Activated CD4-positive, alpha-beta T cell treated with anti-CD3 and anti-CD28 coated beads, Interleukin-2, amount 50 U/mL, for 24 hours (primary cell): ENCODE measurements at places on chromosomes 12 and 14.

- DNase-seq, result no peak
Measured at GRCh38 chr12:131894981-131895639, 688 bp downstream of the ULK1 start.

DNA sequence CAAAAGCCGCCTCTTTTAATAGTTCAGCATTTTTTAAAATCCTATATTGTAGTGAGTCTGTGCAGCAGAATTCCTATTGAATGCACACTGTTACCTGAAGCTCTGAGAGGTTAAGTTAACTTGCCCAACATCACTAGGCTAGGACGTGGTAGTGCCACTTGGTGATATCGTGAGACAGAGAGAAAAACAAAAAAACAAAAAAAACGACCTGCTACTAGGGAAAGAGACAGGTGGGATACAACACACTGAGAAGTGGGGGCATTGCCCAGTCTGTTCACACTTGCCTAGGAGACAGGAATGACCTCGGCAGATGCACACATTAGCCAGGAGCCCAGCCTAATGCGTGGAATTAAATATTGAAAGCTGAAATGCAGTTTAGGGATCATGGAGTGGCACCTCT, 129.7 kb upstream of the CCND2 start:
- no peak for DNase-seq

GRCh38 chr14:78836777-78837176, 666.6 kb downstream of the NRXN3 start:
- no peak for DNase-seq

GRCh38 chr12:113850309-113851056, 115.6 kb downstream of the RBM19 start:
- DNase-seq, result no peak

GRCh38 chr14:72917094-72917802, 9.0 kb upstream of the DCAF4 start:
- no peak for DNase-seq

DNA sequence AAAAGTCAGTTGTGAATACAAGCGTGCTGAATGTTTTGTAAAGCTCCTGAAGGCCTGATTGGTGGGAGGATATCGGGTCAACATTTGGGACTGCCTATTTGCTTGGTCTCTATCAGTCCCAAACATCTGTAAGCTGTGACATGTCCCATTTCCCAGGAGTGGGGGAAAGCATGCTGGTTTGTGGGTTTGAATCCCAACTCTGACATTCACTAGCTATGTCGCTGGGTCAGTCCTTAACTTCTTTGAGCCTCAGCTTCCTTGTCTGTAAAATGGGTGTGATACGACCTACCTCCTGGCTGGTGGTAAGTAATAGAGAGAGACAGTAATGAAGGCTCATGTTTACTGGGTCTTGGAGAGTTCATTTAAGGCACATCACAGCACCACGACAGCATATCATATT, 136.7 kb downstream of the CHST11 start:
- DNase-seq, result no peak

DNA sequence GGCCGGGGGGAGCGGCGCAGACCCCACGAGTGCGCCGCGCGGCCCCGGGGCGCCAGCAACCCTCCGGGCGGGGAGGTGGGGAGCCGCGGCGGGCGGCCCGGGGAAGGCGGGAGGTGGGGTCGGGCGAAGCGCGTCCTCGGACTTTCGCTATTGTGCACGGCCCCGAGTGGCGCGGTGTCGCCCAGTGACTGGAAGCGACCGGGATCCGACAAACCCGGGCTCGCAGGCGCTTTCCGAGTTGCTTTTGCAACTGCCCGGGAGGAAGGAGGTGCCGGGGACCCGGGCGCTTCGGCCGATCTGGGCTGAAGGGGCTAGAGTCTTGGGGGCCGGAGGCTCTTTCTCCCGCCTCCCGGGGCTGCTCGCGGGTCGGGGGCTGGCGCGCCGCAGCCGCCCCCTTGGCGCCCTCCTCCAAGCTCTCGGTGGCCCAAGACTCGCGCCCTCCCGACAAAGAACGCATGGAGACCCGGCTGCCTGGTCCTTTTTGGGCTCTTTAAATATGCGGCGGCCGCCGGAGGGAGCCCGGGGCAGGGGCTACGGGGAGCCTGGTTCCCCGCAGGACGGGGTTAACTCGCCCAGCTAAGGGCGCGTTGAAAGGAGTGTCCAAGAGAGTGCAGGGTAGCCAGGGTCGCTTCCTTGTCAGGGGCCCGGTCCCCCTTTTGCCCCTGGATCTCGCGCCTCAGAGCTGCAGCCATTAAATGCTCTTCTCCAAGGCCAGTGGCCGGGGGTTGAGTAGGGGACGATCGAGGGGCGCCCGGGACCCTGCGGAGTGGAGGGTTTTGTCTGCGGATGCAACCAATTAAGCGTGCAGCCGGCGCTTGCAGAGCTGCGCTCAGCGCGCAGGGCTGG, 1.4 kb downstream of the HMGA2 start:
- DNase-seq, result no peak

- no peak for DNase-seq
Measured at GRCh38 chr12:56522411-56523193, 982 bp downstream of the RBMS2 start.

GRCh38 chr14:86035882-86036281, 505.9 kb downstream of the FLRT2 start:
- DNase-seq, result no peak

DNA sequence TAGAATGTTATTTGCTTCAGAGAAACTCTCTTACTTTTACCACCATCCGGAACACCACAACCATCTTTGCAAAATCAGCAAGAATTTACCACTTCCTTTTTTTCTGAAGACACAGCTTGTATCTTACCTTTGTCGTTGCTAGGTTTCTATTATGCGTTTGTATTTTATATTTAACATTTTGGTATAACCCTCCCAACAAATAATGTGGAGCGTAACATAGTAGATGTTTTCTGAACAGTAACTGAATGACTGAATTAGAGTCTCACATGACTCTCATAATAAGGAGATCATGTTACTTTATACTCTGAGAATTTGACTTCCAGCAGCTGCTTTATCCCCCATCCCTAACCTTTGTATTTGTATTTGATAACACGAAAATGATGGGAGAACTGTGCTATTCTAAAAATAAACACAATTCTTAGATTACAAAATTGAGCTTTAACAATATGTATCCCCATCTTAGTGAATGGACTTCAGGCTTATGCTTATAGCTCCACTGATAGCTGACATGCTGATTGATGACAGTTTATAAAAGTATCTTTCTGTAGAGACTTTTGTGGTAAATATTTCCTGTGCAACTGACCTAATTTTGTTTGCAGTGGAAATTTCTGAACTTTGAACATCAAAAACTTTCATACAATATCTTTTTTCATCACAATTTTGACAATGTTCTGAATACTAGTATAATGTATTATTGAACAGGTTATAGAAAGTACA, 7.9 kb upstream of the KLRB1 start:
- no peak for DNase-seq

GRCh38 chr12:82832981-82833380, 146.3 kb downstream of the TMTC2 start:
- DNase-seq, result no peak

DNA sequence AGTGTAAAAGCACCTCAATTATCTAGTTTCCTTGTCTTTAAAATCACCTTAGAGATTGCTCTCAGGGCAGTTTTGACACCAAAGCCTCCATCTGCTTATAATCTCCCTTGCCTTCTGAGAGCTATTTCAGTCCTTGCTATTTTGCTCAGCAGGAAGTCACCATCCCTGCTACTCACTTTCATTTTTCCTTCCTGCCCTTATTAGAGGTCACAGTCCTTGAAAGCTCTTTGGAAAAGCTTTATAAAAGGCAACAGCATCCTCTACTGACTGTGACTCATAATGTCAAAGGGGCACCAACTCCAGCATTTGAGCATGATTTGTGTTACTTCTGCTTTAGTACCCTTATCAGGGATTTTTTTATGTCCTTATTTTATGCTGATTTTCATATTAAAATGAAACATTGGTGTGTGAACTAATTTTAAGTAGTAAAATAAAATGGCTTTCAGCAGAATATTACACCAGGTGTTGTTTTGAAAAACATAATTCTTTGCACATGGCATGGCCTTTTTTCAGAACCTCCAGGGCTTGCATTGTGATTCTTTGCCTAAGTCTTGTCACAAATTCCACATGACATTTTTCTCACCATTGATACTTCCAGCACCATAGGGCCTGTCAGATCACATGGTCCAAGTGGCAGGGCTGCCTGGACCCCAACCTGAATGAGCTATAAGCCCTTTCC, 213.0 kb downstream of the ADAMTS20 start:
- no peak for DNase-seq

DNA sequence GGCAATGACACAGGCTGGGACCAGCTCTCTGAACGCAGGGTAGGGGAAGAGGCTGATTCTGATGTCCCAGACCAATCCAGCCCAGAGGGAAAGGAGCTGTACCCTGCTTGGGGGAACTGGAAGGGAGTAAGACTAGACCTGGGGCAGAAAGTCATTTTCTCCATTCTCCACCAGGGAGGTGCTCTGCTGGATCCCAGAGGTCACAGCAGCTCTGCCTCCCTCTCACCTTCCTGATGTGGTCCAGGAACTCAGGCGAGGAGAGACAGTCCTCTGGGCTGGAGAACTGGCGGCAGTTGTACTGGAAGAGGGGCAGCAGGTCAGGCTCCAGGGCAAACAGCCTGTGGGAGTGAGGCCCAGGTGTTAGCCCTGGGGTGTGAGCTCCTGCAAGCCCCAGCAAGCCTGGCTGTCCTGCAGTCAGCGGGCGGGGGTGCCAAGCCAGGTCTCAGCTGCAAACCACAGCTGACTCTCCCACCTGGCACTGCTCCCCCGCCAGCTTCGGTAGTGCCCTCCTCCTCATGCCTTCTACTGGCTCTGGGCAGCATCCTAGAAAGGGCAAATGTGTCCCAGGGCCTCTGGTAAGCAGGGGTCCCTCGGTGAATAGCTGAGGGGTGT, 1.9 kb downstream of the NGB start:
- no peak for DNase-seq

GRCh38 chr12:85152311-85152729, 116.2 kb downstream of the LRRIQ1 start:
- no peak for DNase-seq

DNA sequence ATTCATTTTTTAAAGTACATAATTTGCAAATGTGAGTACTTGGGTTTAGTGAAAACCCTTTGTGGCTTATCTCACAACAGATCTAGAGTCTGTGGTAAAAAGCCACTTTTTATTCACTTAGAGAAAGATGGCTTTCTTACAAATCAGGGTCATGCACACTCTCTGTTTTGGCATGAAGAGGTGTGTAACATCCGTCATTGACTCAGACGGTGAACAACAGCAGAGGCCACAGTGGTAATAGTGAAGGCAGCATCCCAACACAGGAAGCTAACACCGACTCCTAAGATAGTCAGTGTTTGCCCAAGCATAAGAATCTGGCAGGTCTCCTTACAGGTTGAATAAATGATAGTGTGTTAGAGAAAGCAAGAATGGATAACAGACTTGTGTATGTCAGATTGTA, 593.0 kb downstream of the SOX5 start:
- DNase-seq, result no peak

DNA sequence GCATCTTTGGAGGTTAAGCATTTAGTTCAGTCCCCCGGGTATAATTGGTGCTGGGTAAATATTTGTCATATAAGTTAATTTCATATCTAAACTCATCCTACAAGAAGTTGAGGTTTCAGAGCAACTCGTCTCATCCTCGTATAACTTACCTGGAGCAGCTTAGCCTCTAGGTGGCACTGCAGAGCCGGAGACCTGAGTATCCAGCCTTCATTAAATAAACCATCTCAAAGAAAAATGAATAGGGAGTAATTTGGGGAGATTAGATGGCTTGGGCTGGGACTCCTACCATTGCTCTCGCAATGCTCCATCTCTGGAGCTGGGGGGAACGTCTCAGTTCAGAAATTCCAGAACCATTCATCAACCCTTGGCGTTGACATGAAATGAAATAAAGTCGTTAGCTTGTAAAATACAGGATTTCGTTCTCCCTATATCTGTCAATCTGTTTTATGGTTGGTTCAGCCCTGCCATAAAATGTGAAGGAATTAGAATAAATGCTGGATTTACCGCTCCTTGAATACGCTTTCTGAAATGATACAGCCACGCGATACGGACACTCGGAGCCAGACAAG, 122.9 kb upstream of the TMEM132D start:
- no peak for DNase-seq

- no peak for DNase-seq
Measured at GRCh38 chr12:94875525-94875924, 128.0 kb downstream of the NDUFA12 start.

GRCh38 chr14:69664865-69665526, 53.6 kb downstream of the SUSD6 start:
- no peak for DNase-seq

GRCh38 chr12:5921027-5921909, 23.8 kb downstream of the ANO2 start:
- DNase-seq, result no peak

DNA sequence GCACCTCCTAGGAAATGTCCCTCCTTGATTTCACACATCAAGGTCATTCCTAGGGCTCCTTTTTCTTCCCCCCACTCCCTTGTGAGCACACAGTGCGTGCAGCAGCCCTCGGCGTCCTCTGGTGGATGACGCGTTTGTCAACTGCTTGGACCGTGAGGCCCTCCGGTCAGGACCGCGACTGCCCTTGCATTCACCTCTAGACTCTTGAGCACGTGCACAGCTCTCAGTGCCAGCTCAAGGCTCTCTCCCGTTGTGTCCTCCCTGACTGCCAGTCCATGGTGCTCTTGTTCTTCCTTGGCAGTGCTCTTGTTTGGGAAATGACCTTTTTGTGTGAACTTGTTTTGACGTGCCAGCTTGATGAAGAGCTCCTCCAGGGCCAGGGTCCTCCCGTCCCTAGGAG, 67.9 kb downstream of the TSPAN9 start:
- no peak for DNase-seq

GRCh38 chr14:103773521-103773920, 57.9 kb downstream of the ZFYVE21 start:
- no peak for DNase-seq
